ENCODE measurements at places on chromosomes 3 and 15.

- DNase-seq: no peak
These were observed 271.2 kb downstream of the RBMS3 start for GRCh38 chr3:29552051-29552450.

GRCh38 chr15:25718169-25718536, 145.0 kb downstream of the ATP10A start:
- no peak for DNase-seq

DNA sequence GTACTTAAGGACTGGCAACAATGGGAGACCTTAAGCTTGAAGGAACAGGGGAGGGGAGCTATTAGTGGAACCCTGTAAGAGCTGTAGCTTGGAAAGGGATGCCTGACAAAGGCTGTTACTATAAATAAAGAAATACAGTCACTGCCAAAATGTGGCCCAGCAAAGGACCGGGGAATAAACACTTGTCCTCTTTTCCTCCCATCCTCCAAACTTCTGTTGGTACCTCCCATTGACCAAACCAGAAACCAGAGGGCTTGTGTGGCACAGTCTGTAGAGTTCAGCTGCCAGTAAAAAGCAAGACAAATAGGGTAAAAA, 25.1 kb upstream of the TCF12 start:
- DNase-seq: no peak

GRCh38 chr15:57385923-57386390, 9.7 kb downstream of the CGNL1 start:
- DNase-seq: no peak

GRCh38 chr3:160941885-160942494, 163.2 kb downstream of the B3GALNT1 start:
- peak; percentile 71 for DNase-seq

- no peak for DNase-seq
These were observed 523 bp downstream of the HDAC11 start for GRCh38 chr3:13480340-13481318.

DNA sequence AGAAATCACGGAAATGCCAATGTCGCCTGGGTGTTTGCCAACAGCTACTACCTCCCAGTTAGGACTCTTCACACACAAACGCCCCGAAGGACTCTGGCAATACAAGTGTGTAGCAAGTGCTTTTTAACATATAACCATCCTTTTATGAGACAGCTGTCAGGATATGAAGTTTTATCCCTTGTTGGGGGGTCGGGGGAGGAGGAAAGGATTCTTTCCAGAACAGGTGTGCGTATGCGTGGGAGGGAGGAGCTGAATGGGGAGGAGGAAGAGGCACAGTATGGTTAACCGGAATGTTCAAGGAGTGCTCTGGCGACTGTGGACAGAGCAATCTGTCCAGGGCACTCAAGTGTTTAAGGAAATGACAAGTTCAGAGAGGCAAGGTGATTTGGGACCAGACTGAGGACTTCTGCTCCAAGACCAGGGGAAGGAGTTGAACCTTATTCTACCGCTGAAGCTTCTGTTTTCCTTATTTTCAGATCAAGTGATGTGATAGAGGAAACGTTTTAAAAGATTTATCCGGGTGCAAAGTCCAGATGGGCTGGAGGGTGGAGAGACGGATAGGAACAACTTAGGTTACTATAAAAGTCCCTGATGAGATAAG, 1.3 kb downstream of the TSPAN3 start:
- DNase-seq: no peak

DNA sequence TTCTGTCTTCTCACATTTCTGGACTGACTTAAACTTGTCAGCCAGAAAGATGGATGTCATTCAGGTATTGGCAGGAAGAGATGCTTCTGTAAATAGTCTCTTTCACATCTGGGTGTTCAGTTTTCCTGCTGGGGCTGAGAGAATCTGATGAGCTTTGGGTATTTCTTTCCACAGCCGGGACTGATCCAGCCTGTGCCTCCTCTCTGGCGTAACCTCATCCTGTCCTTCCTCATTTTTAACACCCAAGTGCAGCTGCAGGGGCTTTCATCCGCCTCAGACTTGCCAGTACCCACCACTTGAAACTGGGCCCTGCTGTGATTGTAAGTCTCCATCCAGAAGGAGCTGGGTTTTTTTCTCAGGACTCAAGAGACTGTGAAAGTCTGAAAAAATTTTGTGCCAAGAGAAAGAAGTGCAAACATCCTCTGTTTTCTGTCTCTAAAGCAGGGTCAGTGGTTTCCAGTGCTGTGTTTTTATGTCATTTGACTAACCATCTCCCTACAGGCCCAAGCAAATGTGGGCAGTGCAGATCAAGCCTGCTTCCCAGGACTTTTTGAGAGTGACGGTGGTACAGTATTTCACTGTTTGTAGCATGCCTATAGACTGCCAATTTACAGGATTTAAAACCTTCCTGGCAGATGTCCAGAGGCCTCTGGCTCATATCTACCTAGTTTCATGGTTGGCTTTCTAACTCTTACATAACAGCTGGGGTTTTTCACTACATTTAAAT, 342.7 kb downstream of the PTPRG start:
- DNase-seq: no peak

- no peak for DNase-seq
These were observed 12.7 kb upstream of the CLDN16 start for GRCh38 chr3:190375246-190375645.

DNA sequence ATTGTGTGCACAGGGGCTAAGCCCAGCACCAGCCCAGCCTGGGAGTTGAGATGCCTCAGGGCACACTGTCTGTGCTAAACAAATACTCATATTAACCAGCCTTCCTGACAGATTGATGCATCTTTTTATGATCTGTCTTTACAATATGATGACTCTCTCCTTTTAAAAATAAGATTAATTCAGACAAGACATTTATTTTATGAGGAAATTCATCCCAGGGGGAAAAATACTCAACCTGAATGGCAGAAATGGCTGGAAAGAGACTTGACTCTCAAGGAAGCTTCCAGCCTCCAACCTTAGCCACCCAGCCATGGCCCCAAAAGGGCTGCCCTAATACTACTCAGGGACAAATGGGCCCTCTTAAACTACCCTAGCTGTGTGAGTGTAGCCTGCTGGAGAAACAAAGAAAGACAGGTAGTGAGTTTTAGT, 46.9 kb downstream of the NOX5 start:
- no peak for DNase-seq

- no peak for DNase-seq
These were observed 3.1 kb upstream of the ACAP2 start for GRCh38 chr3:195445885-195446284.

GRCh38 chr3:149581681-149582370, 76.0 kb downstream of the WWTR1 start:
- DNase-seq: peak; percentile 93

GRCh38 chr3:127337911-127338531, 50.2 kb upstream of the PRR20G start:
- DNase-seq: no peak

DNA sequence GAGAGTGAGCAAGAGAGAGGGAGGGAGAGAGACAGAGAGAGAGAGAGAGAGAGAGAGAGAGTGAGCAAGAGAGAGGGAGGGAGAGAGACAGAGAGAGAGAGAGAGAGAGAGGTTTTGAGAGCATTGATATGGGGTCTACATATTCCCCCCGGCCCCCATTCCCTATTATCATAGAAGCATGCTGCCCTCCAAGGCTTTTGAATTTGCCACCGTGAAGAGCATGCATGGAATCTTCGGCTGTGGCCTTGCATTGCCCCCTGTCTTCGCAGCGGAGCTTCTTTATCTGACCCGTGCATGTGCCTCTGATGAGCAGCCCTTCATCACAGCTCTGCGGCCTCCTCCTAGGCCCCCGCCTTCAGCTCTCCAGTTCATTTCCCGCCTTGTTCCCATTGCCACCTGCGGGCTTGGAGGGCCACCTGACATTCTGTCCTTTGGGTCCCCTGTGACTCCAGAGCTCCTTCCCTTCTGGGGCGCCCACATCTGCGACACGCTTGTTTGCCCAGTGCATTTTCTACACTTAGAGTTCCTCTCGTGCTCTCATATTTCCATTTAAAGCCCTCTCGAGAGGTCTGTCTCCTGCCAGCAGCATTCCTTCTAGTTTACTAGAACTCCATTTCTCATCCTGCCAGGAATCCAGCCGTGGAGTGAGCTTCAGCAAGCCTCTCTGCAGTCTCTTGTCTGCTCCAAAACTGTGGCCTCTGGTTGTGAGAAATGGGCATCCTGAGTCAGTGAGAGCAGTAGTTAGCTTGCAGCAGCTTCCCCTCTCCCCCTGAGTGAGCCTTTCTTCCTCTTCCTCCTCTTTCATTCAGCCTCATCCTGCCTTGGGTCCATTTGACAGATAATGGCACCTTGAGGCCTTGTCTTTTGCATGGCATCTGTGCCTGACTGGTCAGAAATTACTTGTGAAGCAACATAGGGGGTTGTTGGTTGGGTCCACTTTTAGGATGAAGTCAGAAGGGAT, 25.3 kb downstream of the LPP start:
- no peak for DNase-seq

GRCh38 chr15:98878172-98878571, 129.4 kb downstream of the PGPEP1L start:
- no peak for DNase-seq

DNA sequence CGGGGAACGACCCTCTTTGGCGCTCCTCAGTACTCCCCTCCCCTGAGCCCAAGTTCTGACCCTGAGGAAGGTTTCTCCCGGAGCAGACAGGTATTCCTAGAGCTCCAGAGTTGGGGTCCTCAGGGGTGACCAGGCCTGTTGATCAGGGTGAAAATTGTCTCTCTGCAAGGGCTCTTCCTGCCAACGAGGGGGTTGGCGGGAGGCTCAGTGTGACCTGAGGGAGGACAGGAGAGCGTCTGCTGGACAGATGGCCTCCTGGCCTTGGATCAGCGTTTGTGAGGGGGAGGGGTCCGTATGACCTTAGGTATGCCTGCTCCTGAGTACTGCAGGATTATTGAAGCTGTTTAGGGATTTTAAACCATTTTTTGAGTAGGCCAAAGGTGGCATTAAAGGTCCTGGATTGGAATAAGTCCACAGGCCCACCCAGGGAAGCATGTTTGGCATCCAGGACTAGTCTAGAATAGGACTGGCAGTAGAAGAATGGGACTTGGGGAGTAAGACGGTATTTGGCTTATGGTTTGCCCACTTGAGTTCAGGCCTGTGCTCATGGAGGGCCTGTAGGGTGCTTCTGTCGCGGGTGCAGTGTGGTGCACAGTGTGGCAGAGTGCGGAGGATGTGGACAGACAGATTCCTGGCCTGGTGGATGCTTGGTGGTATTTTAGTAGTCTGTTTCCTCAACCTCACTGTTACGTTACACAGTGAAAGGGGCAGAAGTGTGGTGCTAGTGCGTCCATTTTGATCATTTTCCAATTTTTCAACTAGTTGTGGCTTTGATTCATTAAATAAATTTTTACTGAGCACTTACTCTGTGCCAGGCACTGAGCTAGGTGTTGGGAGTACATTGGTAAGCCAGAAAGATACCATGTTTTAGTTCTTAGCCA, 959 bp downstream of the ZNF592 start:
- peak; percentile 10 for DNase-seq

DNA sequence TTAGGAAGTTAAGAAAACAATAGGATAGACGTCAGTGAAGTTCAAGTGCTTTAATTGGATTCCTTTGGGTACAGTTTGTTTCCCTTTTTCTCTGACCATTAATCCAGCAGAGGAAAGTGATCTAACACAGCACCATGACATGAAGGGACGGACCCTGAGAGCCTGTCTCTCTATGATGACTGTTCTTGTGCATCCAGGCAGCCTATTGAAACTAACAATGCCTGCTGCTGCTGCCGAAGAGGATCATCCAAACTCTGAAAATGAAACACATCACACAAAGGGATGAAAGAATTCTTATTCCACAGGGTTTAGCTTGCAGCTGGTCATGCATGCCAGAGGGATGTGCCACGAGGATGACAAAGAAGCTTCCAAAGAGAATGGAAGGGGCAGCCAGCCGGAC, 75.5 kb downstream of the ZBTB20 start:
- DNase-seq: peak; percentile 18

- no peak for DNase-seq
These were observed 42.7 kb upstream of the GOLIM4 start for GRCh38 chr3:168138421-168138820.

DNA sequence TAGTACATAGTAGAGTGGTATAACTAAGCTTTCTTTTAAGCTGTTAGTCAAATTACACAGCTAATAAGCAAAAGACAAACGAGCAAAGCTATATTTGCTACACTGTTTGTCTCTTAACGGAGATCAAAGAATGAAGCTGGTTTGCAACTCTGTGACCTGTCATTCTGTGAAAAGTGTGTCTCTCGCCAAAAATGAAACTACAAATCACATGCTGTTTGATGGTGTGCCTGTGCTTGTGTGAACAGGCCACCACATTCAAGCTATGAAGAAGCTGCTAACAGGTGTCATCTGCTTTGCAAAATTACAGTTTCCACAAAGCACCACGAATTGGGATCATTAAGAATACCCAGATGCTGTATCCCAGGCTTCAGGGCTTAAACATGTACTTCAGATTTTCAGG, 667.8 kb upstream of the NAALADL2 start:
- DNase-seq: no peak

Measured in A172 (cell line).